ENCODE measurements at places on chromosomes 5 and 9. TPM values are rescaled to one million over a fixed set of nuclear protein-coding genes. Genes with fewer than 3 reads are reported as not detected.

Gene FCN2
- total RNA-seq = not detected

Gene LCN15
- 0.59 TPM for total RNA-seq

Gene ALDH1A1
- total RNA-seq = 23.3 TPM

Gene SPATA31A3
- total RNA-seq = not detected

- DNase-seq = no peak
Observed at GRCh38 chr5:134077926-134078580, 36.4 kb upstream of the TCF7 start.

DNA sequence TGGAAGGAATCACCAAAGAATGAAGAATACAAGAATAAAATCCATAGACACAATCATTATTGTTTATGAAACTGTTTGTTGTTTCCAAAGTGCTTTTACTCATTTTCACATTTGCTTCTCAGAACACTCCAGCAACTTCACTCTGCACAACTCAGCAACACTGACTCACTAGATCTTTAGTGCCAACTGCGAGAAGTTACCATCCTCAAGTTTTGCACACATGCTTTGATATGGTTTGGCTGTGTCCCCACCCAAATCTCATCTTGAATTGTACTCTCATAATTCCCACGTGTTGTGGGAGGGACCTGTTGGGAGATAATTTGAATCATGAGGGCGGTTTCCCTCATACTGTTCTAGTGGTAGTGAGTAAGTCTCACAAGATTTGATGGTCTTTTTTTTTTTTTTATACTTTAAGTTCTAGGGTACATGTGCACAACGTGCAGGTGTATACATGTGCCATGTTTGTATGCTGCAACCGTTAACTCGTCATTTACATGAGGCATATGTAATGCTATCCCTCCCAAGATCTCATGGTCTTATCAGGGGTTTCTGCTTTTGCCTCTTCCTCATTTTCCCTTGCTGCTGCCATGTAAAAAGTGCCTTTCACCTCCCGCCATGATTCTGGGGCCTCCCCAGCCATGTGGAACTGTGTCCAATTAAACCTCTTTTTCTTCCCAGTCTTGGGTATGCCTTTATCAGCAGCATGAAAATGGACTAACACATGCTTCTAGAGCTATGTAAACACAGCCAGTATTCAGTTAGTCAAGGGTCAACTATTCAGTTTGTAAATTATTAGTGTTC lies 36.9 kb downstream of the CLINT1 start:
- DNase-seq = no peak

DNA sequence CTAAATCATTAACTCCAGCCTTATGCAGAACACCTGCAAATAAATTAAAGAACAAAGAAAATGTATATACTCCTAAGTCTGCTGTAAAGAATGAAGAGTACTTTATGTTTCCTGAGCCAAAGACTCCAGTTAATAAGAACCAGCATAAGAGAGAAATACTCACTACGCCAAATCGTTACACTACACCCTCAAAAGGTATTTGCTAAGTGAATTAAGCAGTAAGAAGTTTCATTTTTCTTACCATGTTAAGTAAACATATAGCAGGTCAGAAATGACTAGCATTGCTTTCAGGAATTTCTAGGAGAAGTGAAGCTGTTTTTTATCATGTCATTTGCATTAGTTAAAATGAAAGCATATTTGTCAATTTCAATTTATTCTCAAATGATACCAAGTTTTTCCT lies 92.7 kb downstream of the MELK start:
- DNase-seq = no peak

DNA sequence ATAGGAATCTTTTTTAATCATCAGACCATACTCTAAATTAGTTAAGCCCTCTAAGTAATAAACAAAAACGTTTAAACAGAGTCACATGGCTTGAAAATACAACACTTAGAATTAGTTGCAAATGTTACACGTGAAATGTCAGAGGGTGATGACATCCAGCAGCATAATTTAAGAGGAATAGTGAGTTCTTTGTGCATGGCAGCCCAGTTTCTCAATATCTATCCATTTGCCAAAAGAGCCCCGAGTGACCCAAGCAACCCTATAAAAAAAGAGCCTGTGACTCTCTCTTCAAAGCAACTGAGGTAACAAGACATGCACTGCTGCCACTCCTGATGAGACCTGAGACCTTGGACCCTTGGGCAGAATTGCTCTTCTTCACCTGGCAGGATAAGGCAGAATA lies 96.9 kb upstream of the RASA1 start:
- no peak for DNase-seq

DNA sequence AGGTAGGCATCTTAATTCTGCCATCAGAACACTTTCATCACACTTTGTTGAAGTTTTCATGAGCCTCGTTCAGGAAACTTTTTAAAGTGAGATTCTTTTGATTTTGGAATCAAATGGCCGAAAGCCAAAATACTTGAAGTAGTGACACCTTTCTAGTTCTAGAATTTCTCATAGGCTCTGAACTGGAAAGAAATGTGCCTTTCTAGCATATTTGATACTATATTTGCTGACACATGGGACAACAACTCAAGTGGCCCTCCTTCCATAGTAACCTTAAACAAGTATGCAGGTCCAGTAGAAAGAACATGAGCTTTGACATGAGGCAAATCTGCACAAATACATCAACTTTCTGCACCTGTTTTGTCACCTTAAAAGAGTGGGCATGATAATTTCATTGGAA lies 22.0 kb upstream of the DMRTA1 start:
- no peak for DNase-seq

GRCh38 chr9:114065304-114065703 lies 12.8 kb downstream of the AMBP start:
- no peak for DNase-seq

DNA sequence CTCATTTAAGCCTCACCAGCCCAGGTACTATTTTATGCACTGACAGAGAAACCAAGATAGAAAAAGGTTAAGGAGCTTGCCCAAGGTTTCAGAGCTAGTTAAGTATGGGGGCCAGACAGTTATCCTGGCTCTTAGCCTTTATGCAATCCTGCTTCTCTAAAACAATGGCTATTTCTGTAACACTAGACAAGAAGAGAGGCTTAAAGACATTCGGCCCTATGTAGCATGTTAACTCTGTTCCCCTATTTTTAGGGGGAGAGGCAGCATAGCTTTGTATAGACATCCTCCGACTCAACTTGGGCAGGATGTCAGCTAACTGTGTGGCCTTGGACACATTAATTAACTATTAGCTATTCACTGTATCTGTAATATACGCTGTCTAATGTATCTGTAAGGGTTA lies 54.6 kb downstream of the LHFPL2 start:
- no peak for DNase-seq
